AG20443 (cell line): ENCODE measurements at places on chromosomes 5 and 9.

DNA sequence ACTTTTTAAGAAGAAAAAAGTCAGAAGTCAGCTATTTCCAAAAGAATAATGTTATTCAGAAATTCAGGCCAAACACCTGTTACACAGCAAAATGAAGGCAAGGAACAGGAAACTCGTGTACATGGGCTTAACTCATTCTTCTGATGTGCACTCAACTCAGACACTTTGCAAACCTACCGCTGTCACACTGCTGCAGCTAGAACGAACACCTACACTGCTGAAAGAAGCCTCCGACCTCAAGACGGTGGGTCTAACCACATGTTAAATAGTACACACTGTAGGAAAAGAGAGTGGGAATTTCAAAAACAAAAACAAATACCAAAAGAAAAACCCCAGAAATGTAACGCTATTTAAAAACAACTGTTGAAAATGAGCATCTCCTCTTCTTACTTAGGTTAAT lies 384.5 kb downstream of the IRX1 start:
- no peak for DNase-seq

DNA sequence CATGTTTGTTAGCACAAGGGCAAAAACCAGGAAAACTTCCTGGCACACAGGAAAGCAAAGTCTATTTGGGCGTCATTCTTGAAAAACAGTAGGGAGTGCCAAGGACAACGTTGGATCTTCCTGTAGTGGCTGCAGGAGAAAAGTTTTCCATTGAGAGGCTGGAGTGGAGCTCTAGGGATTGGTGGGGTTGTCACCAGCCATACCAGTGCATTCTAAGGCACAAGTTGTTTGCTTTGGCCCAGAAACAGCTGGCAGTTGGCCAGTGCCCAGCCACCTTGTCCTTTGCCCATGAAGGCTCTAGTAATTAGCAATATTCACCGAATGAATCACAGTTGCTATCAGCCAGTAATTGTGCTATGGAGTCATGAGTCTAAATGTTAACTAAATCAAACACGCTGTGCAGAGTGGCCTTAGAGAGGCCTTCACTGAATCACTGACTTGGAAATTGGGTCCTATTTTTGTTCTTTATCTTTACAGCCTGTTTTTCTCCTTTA lies 26.4 kb downstream of the TNFSF15 start:
- DNase-seq: peak; percentile 31

DNA sequence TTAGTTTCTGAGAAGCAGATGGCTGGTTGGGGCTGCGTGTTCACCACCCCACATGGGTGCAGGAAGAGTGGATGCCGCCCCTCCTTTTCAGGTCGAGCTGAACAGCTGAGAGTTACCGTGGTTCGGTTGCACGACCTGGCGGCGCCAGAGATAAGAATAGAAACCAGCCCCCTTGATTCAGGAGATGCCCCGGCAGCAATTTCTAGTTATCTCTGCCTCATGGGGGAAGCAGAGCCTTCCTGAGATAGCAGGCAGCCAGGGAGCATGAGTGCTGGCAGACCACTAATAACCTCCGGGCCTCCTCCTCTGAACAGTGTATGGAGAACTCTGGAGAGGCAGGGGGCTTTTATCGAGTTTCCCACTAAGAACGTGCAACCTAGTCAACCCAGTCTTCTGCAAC lies 177.8 kb downstream of the NSG2 start:
- DNase-seq: no peak

GRCh38 chr5:170200876-170201275 lies 31.9 kb upstream of the C5orf58 start:
- DNase-seq: no peak

DNA sequence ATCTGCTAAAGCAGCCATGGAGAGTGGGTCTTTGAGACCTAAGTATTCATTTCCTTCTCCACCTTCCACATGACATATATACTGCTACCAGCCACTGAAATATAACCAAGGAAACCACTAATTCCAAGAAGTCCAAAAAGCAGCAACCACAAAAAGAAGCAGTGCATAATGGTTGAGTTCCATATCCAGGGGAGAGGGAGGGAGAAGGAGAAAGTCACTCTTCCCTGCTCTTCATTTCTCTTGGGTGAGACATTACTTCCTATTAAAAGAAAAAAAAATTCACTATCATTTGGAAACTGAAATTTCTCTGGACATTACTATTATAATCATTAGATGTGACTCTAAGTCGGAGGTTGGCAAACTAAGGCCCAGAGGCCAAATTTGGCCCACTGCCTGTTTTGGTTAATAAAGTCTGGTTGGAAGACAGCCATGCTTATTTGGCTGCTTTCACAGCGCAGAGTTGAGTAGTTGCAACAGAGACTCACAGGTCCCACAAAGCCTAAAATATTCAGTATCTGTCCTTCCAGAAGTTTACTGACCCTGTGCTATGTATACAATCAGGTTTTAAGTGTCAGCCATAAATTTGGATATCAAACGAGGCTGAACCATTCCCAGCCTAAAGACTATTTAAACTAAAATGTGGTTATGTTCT lies 168.6 kb downstream of the MPDZ start:
- DNase-seq: peak; percentile 34

- no peak for DNase-seq
Measured at GRCh38 chr9:134187891-134188385, 23.6 kb upstream of the RNU6ATAC start.

DNA sequence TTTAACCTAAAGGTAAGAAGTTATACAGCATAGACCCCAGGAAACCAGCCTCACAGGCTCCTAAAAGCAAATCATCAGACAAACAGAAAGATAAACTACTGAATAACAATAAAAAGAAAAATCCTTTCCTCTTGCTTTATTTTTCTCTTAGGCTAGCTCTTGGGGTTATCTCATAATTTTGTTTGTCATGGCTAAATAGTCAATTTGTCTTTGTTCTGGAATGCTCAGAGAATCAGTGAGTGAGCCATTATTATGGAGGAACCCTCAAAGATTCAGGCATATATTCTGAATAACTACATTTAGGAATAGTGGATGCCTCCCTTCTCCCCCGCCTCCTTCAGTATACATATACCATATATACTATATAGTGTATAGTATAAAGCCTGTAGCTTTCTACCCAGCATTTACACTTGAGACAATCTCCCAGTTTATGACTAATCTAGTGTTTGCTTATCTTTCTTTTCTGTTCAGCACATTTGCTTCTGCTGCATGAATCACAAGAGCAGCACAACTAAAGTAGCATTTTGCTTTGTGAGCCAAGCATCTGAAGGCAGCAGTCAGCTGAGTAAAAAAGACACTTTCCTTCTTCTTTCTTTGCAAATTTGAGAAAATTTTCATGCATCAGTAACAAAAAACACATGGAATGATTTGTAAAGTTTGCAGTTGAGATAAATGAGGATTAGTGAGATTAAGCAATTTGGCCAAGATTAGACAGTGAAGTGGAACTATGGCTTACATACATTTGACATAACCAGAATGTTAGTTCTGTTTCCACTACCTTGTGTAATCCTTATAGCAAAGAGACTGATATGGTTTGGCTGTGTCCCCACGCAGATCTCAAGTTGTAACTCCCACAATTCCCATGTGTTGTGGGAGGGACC lies 45.3 kb upstream of the PPP3R2 start:
- no peak for DNase-seq

DNA sequence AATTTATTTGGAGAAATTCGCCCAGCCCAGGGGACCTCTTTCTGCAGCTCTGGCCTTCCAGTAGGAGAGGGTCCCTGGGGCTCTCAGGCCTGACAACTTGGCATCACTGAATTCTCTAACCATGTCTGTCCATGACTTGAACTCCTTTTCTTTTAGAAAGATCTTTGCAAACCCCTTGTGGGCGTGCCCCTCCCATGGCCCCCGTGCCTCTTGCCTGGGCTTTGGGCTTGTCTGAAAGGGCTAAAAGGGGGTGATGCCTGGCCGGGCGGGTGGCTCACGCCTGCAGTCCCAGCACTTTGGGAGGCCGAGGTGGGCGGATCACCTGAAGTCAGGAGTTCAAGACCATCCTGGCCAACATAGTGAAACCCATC lies 3.2 kb upstream of the SQSTM1 start:
- DNase-seq: no peak

DNA sequence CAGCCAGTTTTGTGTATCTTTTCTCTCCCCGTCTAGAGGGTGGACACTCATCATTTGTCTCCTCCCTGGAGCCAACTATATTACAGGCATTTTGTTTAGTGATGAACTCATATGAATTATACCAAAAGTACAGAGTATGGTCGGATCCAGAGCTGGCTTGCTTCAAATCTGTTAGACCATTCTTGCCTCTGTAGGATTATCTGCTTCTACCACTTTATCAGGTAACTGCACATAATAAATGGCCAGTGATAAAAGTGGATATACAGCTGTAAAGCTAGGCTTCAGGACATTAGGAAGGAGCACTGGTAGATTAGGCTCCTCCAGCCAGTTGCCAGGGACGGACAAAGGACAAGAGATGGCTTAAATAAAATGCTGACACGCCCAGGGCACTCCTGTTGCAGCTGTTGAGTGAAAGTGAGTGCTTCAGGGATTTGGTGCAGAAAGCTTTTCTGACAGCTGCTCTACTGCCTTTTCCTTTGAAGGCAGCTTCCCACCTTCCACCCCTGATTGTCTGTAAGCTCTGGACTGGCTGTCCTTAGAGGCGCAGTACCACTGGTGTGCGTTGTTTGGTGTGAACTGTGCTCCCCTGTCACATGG lies 259.2 kb downstream of the PDZD2 start:
- DNase-seq: no peak

GRCh38 chr5:132392978-132393825 lies 23.7 kb downstream of the SLC22A5 start:
- no peak for DNase-seq

DNA sequence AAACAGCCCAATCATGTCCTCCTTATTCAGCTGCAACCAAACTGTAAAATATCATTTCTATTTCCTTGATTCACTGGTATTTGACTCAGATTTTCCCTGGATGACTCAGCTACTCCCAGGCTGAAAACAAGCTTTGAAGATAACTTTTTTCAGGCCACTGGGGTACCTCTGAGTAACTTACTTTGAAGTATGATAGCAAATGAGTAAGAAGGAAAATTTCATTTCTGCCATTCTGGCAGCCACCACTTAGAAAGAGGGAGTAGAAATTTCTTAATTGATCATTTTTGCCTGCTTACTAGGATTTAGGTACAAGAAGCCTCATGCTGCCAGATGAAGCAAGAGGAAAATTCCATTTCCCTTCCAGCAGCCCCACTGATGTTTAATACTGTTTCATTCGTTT lies 247.4 kb downstream of the PRELID2 start:
- DNase-seq: peak; percentile 77

- no peak for DNase-seq
Measured at GRCh38 chr5:121976979-121977378, 15.2 kb downstream of the SRFBP1 start.

DNA sequence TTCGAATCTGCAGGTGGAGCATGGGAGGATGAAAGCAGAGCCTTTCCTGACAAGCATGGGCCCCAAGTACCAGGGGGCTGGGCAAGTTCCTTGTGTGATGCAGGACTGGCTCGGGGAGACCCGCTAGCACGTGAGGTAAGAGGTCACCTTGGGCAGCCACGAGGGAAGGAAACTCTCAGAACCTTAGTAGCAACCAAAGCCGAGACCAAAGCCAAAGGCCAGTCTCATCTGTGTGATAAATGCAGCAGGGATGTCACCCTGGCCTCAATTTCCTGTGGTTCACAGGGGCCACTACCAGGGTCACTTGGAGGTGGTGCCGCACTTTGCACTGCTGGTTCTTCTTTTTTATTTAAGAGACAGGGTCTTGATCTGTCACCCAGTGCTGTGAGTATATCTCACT lies 39.5 kb downstream of the PRRT1B start:
- no peak for DNase-seq
